ENCODE measurements at places on chromosomes 3 and 15. TPM values are rescaled to one million over a fixed set of nuclear protein-coding genes. Genes with fewer than 3 reads are reported as not detected.

The FOXL2 gene
- total RNA-seq, result 6.7 TPM

The AGTR1 gene
- total RNA-seq, result 3.5 TPM

The TMEM45A gene
- 16.9 TPM for total RNA-seq

The LRRC2 gene
- total RNA-seq, result 3.6 TPM

The PP2D1 gene
- total RNA-seq, result not detected

The ATP2B2 gene
- 28.0 TPM for total RNA-seq

The USP13 gene
- total RNA-seq, result 17.2 TPM

The RBM6 gene
- 173 TPM for total RNA-seq

Data from camera-type eye (tissue), 1 donor.